ENCODE measurements at places on chromosomes 7 and 10. TPM values are rescaled to one million over a fixed set of nuclear protein-coding genes. Genes with fewer than 3 reads are reported as not detected.

DNA sequence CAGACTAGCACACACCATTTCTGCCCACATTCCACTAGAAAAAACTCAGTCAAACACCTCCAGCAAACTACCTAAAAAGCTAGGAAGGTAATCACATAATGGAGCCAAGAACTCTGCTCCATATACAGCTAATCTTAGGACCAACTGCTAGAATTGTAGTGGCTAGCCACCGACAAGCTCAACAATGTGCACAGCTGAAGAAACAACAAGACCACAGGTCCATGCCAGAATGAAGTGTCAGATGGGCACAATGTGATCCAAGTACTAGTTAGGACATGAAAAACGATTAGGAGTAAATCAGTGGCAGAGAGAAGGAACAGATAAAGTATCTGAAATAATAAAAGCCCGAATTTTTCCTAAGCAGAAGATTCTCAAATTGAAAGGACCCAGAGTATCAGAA is 38.6 kb downstream of the TMEM106B start:
- H3K36me3 ChIP-seq: no peaks in the 10 kb centered on the region
- H3K27me3 ChIP-seq: no peaks in the 10 kb centered on the region
- H3K4me1 ChIP-seq: no peaks in the 10 kb centered on the region
- no peak for DNase-seq

GRCh38 chr7:5437987-5438386 is 14.4 kb upstream of the TNRC18 start:
- no peaks in the 10 kb centered on the region for H3K27me3 ChIP-seq
- H3K27ac ChIP-seq: no peak overlapping the region
- no peaks in the 10 kb centered on the region for H3K4me1 ChIP-seq
- H3K36me3 ChIP-seq: no peaks in the 10 kb centered on the region

GRCh38 chr10:49090696-49091380 is 24.5 kb downstream of the VSTM4 start:
- H3K27me3 ChIP-seq: no peaks in the 10 kb centered on the region
- DNase-seq: no peak
- H3K4me1 ChIP-seq: no peaks in the 10 kb centered on the region
- H3K4me3 ChIP-seq: no peak overlapping the region
- H3K36me3 ChIP-seq: no peaks in the 10 kb centered on the region
- H3K27ac ChIP-seq: no peak overlapping the region

GRCh38 chr7:494259-494687 is 25.4 kb downstream of the PDGFA start:
- H3K4me3 ChIP-seq: no peak overlapping the region
- H3K4me1 ChIP-seq: no peaks in the 10 kb centered on the region
- no peaks in the 10 kb centered on the region for H3K36me3 ChIP-seq

Gene ALDH18A1
- total RNA-seq: 55.1 TPM

Measured in prostate gland (tissue), 2 donors.